GM18507 (cell line): ENCODE measurements at places on chromosomes 6 and 20.
A peak's percentile ranks its signal among the peaks of the same experiment; 100 is the strongest.

- no peak for DNase-seq
Observed at GRCh38 chr20:55597526-55597925, 407.8 kb downstream of the CBLN4 start.

- no peak for DNase-seq
Observed at GRCh38 chr6:170470734-170471133, 82.4 kb downstream of the PSMB1 start.

- DNase-seq, result no peak
Observed at GRCh38 chr6:134826889-134827737, 122.8 kb downstream of the ALDH8A1 start.

DNA sequence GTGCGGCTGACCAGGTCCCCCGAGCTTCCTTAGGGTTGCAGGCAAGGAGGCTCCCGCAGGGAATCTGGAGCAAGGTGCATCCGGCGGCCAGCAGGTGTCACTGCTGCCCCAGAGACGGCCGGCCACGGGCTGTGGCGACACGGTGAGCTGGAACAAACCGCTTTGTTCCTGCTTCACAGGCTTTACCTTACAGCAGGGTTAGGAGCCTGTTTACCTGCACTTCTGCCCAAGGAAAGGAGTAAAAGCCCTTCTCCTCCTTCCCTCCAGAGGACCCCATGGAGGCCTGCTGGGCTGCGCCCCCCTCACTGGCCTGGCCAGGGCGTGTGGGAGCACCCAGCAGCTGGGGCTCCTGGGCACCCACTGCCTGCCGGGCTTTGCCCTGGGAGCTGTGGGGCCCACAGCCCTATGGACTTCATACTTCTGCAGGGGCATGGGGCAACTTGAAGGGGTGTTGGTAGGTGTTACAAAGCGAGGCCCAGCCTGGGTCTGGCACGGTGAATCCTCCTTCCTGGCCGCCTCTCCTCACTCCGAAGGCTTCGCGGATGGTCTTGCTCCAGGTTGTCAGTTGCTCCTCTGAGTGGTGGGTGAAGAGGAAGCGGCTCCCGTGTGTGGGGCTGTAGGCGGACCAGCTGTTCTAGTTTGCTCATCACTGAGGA, 88.4 kb downstream of the CDC5L start:
- peak; percentile 71 for DNase-seq

DNA sequence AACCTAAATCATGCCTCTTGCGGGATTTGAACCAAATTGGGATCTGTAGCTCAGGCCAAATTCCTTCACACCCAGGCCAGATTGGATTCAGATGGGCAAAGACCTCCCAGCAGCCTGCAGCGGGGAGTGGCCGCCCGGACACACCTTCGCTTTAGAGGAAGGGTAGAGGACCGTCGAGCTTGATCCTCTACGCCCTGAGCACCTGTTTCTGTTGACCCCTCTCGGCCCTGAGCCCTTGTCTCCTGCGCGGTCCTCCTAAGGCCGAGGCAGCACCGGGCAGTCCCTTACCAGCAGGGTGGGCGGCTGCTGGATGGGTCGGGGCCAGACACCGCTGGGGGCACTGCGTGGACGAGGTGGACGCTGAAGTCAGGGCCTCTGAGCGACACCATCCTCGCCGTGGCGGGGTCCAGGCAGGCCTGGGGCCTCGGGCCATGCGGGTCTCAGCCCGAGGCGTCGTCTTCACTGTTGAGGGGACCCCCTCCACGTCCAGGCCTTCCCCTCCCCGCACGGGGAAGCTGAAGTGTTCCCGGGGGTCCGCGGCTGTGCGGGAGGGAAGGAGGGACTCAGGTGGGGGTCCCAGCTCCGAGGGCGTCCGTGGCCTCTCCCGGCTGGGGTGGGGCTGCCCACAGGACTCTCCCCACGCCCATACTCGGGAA, 114.8 kb downstream of the SMOC2 start:
- no peak for DNase-seq

GRCh38 chr6:38057994-38058393, 238.5 kb downstream of the ZFAND3 start:
- no peak for DNase-seq

DNA sequence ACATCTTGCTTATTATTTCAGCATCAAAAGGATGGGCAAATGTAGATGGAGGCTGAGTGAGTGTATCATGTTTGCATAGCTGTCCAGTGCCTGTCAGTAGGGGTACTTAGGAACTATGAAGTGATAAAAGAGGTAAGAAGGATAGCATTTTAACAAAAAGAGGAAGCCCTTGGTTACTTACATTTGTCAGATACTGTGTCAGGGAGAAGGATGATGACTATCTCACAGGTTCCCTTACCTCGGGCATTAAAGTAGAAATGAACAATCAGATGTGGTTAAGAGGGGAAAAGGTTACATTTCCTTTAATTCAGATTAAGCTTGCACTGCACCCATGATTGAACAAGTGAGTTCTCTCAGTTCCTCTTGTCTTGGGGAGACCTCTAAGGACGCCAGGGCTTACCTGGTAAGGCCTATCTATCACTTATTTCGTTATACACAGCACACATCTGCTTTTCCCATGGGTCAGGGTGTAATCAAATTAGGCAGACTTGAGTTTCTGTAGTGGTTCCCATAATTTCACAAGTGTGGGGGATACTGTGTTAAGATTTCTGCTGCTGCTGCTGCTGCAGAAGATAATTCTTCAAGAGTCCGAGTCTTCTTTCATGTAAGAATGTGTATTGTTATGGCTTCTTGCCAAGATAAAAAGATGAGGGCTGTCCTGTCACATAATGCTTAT, 4.5 kb downstream of the FOXO3 start:
- DNase-seq, result no peak

- DNase-seq, result no peak
Observed at GRCh38 chr6:83609248-83609647, 96.9 kb downstream of the PRSS35 start.

GRCh38 chr6:114649298-114649697, 306.5 kb upstream of the HS3ST5 start:
- DNase-seq, result no peak

GRCh38 chr6:156336089-156336488, 441.1 kb upstream of the ARID1B start:
- DNase-seq, result no peak

DNA sequence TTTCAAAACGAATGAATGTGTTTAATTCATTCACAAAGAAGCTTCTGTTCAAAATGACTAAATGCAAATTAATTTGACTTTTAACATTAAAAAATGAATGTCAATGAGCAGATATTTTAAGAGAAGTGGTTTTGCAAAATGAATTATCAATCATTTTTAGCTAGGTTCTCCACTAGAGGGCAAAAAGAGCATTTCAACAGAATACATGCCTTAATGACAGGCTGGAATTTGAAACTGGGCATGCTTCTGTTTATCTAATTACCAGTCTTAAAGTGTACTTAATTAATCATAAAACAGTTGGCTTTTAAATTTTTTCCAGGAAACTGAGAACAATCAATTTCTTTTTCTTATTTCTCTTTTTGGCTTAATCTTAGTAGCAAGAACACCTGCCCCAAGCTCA, 63.8 kb upstream of the TINAG start:
- no peak for DNase-seq

- no peak for DNase-seq
Observed at GRCh38 chr6:157989541-157990289, 8.1 kb downstream of the SYNJ2 start.

DNA sequence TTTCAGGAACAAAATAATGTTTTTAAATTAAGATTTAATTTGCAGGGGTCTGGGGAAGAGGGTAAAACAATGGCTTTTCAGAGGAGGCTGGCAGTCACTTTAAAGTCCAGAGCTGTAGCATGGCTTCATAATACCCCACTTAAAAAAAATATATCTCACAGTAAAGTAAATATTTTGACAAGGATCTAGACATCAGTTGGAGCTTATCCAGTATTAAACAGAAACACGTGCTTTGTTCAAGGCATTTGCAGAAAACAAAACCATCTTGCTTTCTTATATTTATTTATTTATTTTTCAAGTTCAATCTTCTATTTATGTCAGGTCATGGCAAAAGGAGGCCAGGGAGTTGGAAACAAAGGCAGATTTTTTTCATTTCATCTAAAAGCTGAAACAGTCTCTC, 53.3 kb upstream of the PRL start:
- DNase-seq, result no peak

DNA sequence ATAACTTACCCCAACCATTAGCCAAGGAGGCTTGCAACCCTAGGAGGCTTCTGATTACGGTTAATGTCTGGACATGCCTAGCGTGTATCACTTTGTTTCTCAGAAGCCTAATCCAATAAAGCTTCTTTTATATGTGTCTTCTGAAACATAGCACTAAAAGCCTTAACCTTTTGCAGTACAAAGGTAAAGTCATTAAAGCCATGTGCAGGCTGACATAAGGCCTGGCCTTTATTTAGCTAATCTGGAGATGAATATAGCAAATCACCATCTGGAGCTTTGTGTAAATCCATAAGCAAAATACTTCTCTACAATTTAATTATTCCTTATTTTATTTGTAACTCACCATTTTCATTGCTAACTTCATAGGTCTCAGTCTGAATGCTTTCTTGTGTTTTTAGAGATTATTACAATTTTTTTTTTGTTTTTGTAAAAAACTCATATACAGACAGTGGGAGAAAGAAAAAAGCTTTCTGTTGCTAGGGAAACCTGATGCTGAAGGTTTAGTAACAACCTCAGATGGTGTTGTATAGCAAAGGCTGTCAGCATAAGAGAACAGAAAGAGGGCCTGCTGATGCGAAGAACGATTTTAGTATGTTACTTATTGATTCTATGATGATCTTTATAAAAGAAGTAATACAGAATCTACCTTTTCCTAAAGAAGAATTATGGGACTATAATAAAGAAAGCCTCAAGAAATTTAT, at the start of gene EYS:
Gene EYS (minus strand): TSS at position 101 of the 701 bp plus-strand sequence. CDS start 211,816 bp downstream, outside the sequence.
- no peak for DNase-seq

DNA sequence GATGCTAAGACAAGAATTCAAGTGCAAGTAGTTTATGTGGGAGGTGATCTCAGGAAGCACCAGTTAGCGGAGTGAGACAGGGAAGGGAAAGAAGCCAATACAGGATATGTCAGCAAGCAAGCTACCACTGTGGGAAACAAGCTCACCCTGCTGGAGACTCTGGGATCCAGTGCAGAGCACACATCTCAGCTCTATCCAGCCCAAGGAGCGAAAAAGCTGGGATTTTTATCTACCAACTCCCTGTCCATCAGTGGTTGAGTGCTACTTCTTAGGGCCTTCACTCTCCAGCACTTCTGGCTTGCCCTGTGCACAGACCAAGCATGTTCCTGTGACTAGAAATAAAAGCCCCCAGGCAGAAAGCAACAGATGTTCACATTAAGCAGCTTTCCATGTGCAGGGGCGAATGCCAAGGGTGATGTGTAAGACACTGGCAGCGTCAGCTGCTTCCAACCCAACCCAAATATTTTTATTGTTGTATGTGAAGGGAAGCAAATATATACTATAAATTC, 10.8 kb upstream of the RNF24 start:
- no peak for DNase-seq

DNA sequence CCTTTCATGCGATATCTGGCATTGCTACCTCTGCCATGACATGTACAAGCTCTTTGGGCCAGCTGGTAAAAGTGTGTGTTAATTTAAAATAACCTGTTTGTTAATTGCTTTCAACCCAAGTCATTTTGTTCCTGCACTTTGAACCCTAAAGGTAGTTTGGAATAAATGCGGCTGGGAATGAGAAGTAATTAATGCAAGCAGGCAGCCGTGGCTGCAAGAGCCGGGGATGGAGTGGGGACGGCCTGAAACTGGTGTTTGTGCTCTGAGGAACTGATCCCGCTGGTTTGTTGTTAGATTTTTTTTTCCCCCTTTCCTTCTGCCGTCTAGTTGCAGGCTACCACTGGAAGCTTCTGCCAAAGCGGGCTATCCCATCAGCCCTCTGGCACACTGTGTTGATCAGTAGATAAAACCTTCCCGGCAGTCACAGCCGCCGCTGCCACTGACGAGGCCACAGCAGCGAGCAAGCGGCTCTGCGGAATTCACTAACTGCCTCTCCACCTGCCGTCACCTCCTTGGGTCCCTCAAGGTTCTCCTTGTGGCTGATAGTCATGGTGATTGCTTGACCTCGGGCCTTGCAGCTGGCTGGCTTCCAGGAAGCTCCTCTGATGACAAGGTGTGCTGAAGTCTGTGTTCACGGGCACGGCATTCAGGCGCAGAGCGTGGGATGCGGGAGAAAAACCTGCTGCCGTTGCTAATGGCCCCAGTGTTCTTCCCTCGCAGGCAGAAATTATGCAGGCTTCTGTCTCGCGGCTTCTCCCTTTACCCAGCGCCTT, 315.9 kb downstream of the TFAP2A start:
- no peak for DNase-seq

DNA sequence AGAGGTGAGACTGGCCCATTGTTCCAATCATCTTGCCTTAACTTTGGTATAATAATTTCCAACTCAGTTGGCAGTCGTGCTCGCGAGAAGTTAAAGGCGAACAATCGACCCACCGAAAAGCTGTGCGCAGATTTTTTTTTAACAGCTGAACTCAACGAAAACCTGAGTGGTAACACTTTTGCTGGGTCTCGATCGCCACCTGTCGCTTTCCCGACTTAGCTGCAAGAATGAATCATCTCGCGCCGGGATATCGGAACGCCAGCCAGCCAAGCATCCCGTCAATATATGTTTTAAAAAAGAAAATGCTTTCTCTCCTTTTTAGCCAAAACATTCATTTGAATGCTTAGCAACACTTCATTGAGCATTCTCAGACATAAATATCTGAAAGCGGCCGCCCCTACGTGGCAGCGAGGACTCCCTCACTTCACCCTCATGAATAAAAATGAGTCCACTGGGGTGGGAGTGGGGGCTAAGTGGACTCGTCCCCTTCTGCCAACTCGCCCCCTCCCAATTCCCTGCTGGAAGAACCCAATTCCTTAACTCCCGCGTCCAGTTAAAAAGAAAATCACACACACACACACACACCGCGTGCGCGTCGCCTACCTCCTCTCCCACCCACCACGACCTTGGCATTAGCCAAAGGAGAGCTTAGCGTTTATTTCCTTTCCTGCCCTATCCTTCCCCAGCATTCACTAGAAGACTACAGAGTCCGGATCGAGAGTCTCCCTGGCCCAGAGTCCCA, 1.5 kb downstream of the COL12A1 start:
- DNase-seq, result no peak

- DNase-seq, result no peak
Observed at GRCh38 chr6:166926748-166927147, 29.6 kb downstream of the RNASET2 start.

DNA sequence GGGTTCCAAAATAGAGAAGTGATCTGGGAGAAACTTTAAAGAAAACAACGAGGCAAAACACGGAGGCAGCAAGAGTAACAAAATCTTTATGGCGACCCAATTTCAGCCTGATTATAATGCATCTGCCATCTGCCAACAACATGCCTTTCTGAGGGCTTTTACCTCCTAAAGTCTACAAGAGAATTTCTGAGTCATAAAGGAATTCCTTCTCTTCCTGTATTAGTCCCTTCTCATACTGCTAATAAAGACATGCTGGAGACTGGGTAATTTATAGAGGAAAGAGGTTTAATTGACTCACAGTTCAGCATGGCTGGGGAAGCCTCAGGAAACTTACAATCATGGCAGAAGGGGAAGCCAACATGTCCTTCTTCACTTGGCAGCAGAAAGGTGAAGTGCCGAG, 226.6 kb downstream of the HACE1 start:
- DNase-seq, result no peak

GRCh38 chr20:16228722-16229121, 344.5 kb downstream of the KIF16B start:
- DNase-seq, result no peak

GRCh38 chr6:105746130-105746505, 340.0 kb upstream of the PRDM1 start:
- no peak for DNase-seq
